Activated CD8-positive, alpha-beta T cell treated with anti-CD3 and anti-CD28 coated beads, Interleukin-2, amount 10 ng/mL, durations not matched to agents 7 days and 5 days (primary cell): ENCODE measurements at places on chromosomes 16 and 17. TPM values are rescaled to one million over a fixed set of nuclear protein-coding genes. Genes with fewer than 3 reads are reported as not detected.

Gene TRPV3
- 0.31 TPM for total RNA-seq

- H3K4me3 ChIP-seq: peak overlapping the region; percentile 58
- DNase-seq: no peak
- H3K27me3 ChIP-seq: no peaks in the 10 kb centered on the region
- H3K4me1 ChIP-seq: peaks cover 87% of the 10 kb centered on the region
- peak overlapping the region; percentile 49 for H3K27ac ChIP-seq
Measured at GRCh38 chr17:40343219-40344119, 21.1 kb downstream of the GJD3 start.

- peaks cover 12% of the 10 kb centered on the region for H3K27me3 ChIP-seq
- no peak overlapping the region for H3K4me3 ChIP-seq
- no peaks in the 10 kb centered on the region for H3K4me1 ChIP-seq
- H3K27ac ChIP-seq: no peak overlapping the region
Measured at GRCh38 chr17:68737761-68738443, 136.7 kb upstream of the FAM20A start.

DNA sequence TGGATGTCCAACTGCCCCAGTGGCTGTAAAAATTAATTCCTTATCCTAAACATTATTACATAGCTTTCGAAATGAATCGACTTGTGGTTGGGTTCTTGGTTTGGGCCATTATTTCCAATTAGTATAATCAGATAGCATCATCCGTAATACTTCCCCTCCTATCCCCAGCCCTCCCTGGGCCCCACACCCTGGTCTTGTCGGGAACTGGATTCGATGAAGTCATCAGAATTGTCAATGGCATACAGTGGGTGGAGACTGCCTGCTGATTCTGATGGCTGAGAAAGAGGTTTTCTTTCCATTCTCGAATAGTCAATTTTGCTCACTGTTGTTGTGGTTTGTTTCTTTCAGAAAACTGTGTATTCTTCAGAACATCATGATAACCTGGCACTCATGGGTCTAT is 395.1 kb downstream of the SEC14L1 start:
- peaks cover 6% of the 10 kb centered on the region for H3K36me3 ChIP-seq
- DNase-seq: no peak
- peaks cover 20% of the 10 kb centered on the region for H3K27me3 ChIP-seq

- no peak overlapping the region for H3K27ac ChIP-seq
- H3K4me3 ChIP-seq: no peak overlapping the region
- no peak for DNase-seq
- H3K27me3 ChIP-seq: no peaks in the 10 kb centered on the region
- H3K36me3 ChIP-seq: peaks cover 39% of the 10 kb centered on the region
Measured at GRCh38 chr17:29401258-29401657, 11.1 kb downstream of the TAOK1 start.

DNA sequence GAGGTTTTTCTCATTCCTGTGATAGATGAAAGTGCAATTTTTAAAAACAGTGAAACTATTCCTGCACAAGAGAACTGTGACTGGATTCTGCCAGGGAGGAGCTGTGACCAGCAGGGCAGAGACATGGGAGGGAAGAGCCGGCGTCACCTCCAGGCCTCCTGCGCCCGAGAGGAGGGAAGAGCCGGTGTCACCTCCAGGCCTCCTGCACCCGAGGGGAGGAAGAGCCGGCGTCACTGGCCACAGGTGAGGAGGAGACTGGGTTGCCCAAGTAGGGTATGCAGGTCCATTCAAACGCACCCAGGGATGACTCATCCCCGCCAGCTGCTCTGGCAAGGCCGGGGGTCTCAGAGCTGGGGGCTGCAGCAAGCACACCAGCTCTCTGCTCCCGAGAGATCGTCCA is 56.7 kb downstream of the METRNL start:
- H3K27ac ChIP-seq: no peak overlapping the region
- H3K4me3 ChIP-seq: no peak overlapping the region
- peaks cover 14% of the 10 kb centered on the region for H3K27me3 ChIP-seq
- no peak for DNase-seq
- no peaks in the 10 kb centered on the region for H3K4me1 ChIP-seq

- H3K27me3 ChIP-seq: no peaks in the 10 kb centered on the region
- no peak for DNase-seq
- peaks cover 3% of the 10 kb centered on the region for H3K36me3 ChIP-seq
- H3K4me1 ChIP-seq: peaks cover 2% of the 10 kb centered on the region
- H3K27ac ChIP-seq: peak overlapping the region; percentile 22
Measured at GRCh38 chr16:57754354-57755060, 18.9 kb downstream of the KATNB1 start.

Gene RNF135
- total RNA-seq: 7.2 TPM

- H3K27ac ChIP-seq: no peak overlapping the region
- no peaks in the 10 kb centered on the region for H3K27me3 ChIP-seq
- DNase-seq: no peak
- H3K4me1 ChIP-seq: no peaks in the 10 kb centered on the region
Measured at GRCh38 chr17:33233811-33234177, 59.3 kb downstream of the ASIC2 start.

DNA sequence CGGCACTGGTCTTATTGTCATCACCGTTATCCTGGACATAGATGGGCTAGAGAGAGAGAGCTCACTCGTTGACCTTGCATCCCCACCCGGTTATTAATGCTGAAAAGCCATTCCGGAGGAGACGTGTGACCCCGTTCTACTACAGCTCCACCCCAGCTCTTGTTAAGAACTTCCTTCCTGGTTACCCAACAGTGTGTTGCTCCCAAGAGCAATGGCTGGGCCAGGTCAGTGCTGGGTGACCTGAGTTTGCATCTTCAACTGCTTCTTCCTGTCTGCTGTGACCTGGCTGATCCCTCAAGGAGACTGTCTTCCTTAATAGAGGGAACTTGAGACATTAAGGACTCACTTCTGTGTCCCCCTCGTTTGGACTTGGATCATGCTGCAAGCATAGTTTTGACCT is 96.1 kb upstream of the SDK2 start:
- no peak overlapping the region for H3K27ac ChIP-seq
- DNase-seq: no peak
- peaks cover 4% of the 10 kb centered on the region for H3K27me3 ChIP-seq
- H3K4me1 ChIP-seq: no peaks in the 10 kb centered on the region
- H3K4me3 ChIP-seq: no peak overlapping the region

GRCh38 chr17:60077672-60078519 is 825 bp downstream of the HEATR6 start:
- H3K4me1 ChIP-seq: peaks cover 30% of the 10 kb centered on the region
- H3K27me3 ChIP-seq: no peaks in the 10 kb centered on the region
- peaks cover 18% of the 10 kb centered on the region for H3K36me3 ChIP-seq
- no peak for DNase-seq
- peak overlapping the region; percentile 84 for H3K4me3 ChIP-seq

Gene DPEP2
- total RNA-seq: 5.6 TPM

Gene CCDC154
- 2.1 TPM for total RNA-seq
